Inflammatory macrophage treated with lipopolysaccharide for 4 hours (primary cell): ENCODE measurements at places on chromosomes 4 and X.

GRCh38 chr4:112031712-112032328 lies 113.4 kb upstream of the FAM241A start:
- DNase-seq: peak; percentile 62

DNA sequence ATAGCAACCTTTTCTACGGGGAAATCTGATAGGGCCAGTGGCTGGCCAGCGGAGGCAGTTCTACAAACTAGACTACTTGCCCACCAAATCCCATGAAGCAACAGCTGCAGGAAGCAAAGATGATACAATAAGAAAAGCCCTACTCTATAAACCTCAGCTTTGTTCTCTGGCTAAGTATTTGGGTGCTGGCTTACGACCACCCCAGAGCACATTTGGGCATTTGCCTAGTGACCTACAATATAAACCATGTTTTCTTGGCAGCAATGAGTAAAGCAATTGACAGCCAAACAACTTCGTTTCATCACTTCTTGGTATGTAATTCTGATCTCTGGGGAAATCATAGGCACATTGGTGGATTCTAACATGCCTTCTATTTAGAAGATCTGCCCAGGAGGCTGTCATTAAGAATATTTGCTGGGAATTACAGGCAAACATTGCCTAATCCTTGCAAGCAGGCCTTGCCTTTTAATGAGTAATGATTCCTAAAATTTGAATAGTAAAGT lies 7.5 kb upstream of the LHFPL1 start:
- no peak for DNase-seq

DNA sequence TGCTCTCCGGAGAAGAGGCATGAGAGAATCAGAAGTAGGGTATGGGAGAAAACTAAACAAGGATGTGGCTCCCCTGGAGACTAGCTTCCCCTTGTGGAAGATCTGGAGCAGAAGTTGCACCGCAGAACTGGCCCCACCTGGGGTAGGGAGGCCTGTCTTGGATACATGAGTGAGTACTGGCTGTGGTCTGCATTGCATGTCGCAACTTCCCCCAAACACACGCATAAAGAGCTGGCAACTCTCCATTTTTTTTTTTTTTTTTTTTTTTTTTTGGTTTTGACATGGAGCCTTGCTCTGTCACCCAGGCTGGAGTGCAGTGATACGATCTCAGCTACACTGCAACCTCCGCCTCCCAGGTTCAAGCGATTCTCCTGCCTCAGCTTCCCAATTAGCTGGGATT lies 119.9 kb downstream of the EGF start:
- peak; percentile 49 for DNase-seq

DNA sequence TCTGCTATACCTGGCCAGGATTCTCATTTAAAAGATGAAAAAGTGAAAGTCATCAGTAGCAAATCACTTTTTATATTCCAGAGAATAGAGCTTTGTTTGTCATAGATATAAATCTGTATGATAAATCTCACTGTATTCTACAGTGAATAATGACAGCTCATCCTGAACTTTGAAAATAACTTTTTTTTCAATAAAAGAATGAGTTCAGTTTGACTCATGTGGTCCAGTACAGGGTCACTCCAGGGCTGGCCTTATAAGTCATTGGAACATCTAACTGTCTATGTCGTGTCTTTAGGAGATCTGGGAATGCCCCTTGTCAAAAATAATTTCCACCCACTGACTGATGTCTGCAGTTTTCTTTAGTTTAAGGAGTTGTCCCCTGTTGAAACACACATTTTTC lies 18.5 kb upstream of the CXCL8 start:
- peak; percentile 69 for DNase-seq

DNA sequence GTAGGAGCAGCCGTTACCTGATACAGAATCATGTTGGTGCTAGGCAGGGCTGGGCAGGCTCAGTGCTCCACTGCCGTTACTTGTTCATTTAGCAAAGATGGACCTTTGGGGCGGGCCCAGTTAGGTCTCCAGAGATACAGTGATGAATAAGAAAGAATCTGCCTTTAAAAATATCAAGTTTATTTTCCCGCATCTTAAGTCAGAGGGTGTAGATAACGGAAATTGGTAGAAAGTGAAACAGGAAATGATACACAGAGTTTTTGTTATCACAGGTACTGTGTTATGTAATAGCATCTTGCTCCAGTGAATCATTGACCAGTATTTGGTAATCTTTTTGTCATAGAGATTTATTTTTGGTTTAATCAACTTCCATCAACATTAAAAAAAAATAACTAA lies 5.5 kb downstream of the TMEM131L start:
- peak; percentile 35 for DNase-seq

GRCh38 chr4:147567276-147567675 lies 49.9 kb upstream of the TMEM184C start:
- DNase-seq: no peak

GRCh38 chr4:132026166-132026565 lies 1122.9 kb upstream of the PCDH10 start:
- no peak for DNase-seq

- DNase-seq: no peak
Observed at GRCh38 chr4:169627307-169627706, 6.9 kb downstream of the CLCN3 start.

- no peak for DNase-seq
Observed at GRCh38 chrX:572538-573124, 58.0 kb upstream of the SHOX start.

- DNase-seq: no peak
Observed at GRCh38 chr4:112284166-112284565, 1.5 kb downstream of the TIFA start.

DNA sequence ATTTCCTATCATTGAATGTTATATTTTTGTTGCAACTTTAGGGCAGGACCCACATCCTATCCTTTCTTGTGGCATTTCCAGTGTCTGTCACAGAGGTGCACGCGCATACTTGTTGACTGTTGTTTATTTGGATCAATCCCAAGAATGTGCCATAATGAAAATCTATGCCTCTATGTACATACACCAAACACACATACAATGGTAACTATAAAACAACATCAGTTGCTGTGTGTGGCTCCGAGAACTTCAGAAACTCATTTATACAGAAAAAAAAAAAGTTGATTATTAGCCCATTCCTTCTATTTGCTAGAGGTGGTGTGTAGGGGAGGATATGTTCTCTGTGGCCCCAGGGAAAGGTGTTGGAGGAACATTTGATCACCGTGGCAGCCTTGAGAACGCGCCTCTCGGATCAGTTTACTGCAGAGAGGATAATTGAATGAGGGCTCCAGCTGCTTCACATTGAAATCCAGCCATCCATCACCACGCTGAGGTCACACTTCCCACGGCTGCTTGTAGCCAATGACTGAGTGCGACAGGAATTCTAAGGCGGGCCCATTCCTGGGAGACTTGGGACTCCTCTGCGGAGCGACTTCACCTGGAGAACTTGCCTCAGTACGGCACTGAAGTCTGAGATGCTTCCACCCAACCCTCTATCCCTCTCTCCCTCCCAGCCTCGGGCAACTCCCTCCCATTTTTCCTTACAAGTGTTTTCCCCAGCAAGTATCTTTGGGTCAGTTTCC lies 19.5 kb downstream of the SMPX start:
- DNase-seq: no peak

GRCh38 chr4:95181243-95181995 lies 367.4 kb downstream of the UNC5C start:
- DNase-seq: peak; percentile 6

- no peak for DNase-seq
Observed at GRCh38 chr4:147547314-147548056, 66.6 kb downstream of the EDNRA start.

GRCh38 chr4:25527034-25527433 lies 128.6 kb upstream of the SLC34A2 start:
- DNase-seq: no peak

GRCh38 chrX:80223982-80224579 lies 196.2 kb upstream of the TENT5D start:
- DNase-seq: peak; percentile 78

DNA sequence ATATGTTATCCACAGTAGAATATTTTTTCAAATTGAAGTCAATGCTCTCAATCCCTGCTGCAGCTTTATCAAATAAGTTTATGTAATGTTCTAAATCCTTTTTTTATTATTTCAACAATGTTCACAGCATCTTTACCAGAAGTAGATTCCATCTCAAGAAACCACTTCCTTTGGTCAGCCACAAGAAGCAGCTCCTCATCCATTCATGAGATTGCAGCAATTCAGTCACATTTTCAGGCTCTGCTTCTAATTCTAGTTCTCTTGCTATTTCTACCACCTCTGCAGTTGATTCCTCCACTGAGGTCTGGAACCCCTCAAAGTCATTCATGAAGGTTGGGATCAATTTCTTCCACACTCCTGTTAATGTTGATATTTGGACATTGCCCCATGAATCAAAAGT lies 2301.3 kb upstream of the TENM3 start:
- no peak for DNase-seq

DNA sequence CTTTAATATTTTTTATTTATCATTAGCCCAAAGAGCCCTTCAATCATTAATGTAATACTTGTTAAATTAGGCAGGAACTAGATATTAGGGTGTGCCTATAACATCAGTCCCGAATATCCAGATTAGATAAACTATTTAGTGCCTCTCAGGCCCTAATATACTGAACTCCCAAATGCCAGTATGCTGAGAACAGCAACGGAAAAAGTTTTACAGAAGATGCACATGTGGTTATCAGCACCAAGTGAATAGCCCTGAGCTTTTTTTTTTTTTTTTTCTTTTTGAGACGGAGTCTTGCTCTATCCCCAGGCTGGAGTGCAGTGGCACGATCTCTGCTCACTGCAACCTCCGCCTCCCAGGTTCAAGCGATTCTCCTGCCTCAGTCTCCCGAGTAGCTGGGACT lies 13.0 kb upstream of the ELF2 start:
- no peak for DNase-seq

DNA sequence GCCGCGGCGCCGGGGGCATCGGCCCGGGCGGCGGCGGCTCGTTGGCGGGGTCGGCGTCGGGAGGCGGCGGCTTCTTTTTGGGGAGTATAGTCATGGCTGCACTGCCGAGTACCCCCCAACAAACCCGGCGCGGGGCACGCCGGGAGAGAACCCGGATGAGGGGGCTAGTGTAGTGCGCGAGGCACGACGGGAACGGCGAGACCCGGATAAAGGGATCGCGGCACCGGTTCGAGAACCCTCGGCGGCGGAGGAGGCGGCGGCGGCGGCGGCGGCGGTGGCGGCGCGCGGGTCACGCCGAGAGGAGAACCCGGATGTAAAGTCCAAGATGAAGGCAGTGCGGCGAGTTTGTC lies at the start of gene OTUD5:
Gene OTUD5, minus strand, starts transcription at position 131 of the 350 bp plus-strand sequence. Its CDS starts 37 bp downstream, at position 94.
- DNase-seq: peak; percentile 67

GRCh38 chr4:82436130-82436529 lies 5.7 kb downstream of the ENOPH1 start:
- no peak for DNase-seq

- DNase-seq: no peak
Observed at GRCh38 chr4:4416981-4417380, 30.1 kb downstream of the NSG1 start.
